T-helper 17 cell (primary cell): ENCODE measurements at places on chromosomes 11 and 22.

DNA sequence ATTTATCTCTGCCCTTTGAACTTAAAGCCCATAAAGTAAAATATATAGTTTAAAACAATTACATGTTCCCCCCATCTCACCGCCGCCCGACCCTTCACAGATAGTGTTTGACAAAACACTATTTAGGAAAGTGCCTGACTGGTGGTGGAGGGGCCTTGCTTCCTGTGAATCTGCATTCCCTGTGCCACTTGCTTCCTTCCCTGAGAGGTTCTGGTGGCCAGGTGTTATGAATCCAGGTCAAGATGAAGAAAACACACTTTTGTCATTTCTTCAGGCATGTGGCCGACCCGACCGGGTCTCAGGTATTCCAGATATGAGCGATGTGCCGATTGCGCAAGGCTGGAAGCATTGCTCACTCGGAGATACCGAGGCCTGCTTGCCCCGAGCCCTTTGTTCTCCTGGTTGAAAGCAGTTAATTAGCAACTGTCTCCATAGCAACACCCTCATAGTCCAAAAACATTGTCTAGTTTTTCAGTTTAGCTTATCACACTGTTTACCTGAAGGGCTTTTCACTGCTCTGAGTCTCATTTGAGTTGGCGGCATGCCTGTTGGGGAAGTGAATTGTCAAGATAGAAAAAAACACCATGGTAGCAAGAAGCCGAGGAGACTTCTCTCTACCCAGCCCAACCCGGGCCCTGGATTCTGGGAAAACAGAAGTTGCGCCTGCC lies 128.3 kb downstream of the TEAD1 start:
- no peak for DNase-seq

GRCh38 chr11:134853992-134854991 lies 442.2 kb upstream of the B3GAT1 start:
- no peak for DNase-seq

GRCh38 chr11:45890886-45891550 lies 5.6 kb downstream of the MAPK8IP1 start:
- DNase-seq = no peak

GRCh38 chr11:47867823-47868222 lies 19.7 kb upstream of the NUP160 start:
- DNase-seq = no peak
